ENCODE measurements at places on chromosomes 12 and 14. TPM values are rescaled to one million over a fixed set of nuclear protein-coding genes. Genes with fewer than 3 reads are reported as not detected.

GRCh38 chr12:92702754-92703679 lies at the start of gene PLEKHG7:
Gene PLEKHG7 (plus strand): TSS chr12:92702989. CDS start chr12:92706632, 3,643 bp downstream.
- no peak within 1 kb of the TSS for H3K4me3 ChIP-seq
- no peak within 1 kb of the TSS for H3K27ac ChIP-seq
- no peaks in the 10 kb centered on the region for H3K36me3 ChIP-seq
- DNase-seq: no peak
- H3K4me1 ChIP-seq: no peaks in the 10 kb centered on the region

DNA sequence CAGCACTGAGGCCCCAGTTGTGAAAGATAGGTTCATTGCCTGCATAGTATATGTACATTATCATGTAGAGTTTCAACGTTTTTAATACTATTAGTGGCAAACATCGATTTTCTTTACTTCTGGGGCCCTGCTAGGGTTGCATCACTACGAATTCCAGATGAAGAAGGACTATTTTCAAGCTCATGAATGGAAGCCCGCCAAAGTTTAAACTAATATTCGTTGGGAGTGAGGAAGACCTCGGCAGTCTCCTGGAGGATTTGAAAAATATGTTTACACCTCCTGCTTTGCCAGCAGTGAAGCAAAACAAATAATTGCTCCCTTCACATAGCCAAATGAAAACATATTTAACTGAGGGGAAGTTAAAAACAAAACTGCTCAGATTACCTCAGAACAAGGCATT lies 672.9 kb upstream of the NOVA1 start:
- H3K4me1 ChIP-seq: no peaks in the 10 kb centered on the region
- H3K27ac ChIP-seq: no peak overlapping the region
- H3K27me3 ChIP-seq: no peaks in the 10 kb centered on the region
- no peak for DNase-seq
- H3K36me3 ChIP-seq: no peaks in the 10 kb centered on the region
- no peak overlapping the region for H3K4me3 ChIP-seq

DNA sequence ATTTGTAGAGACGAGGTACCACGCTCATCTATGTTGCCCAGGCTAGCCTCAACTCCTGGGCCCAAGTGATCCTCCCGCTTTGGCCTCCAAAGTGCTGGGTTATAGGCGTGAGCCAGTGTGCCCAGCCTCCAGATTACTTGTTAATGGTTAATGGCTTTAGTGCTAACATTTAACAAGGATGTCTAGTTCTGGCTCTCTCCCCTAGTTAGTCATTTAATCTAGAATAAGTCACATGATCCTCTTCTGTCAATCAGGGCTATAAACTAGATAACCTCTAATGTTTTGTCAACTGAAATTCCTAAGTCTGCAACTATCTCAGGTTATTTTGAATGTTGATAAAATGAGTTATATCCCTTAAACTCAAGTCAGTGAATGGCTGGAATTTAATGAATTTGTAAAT lies 15.7 kb downstream of the ACTR6 start:
- no peak overlapping the region for H3K27ac ChIP-seq
- H3K4me3 ChIP-seq: no peak overlapping the region
- H3K36me3 ChIP-seq: peaks cover 37% of the 10 kb centered on the region
- no peaks in the 10 kb centered on the region for H3K27me3 ChIP-seq
- DNase-seq: no peak

DNA sequence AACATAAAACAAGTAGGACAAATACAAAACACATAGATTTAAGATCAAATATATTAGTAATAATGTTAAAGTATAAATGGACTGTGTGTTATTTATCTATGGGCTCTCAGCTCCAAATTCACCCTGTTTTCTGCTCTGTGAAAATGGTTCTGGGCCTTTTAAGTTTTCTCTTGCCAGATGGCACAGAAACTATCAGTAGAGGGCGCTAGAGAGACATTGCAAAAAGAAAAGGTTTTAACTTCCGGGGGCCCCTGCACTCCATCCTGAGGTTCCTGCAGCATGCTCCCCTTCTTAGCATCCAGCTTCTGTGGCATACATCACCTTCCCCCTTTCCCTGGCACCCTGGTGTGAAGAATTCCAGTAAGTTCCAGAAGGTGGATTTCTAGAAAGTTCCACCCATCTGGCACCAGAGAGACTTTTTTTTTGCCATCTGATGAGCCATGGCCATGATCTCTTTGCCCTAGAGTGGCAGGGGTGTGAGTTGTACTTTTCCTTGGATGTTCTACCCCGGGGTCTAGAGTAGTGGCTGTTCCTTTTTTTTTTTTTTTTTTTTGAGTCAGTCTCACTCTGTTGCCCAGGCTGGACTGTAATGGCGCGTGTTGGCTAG lies 29.3 kb downstream of the ZCRB1 start:
- no peaks in the 10 kb centered on the region for H3K27me3 ChIP-seq
- H3K27ac ChIP-seq: no peak overlapping the region
- H3K4me1 ChIP-seq: no peaks in the 10 kb centered on the region
- H3K4me3 ChIP-seq: no peak overlapping the region
- H3K36me3 ChIP-seq: peaks cover 4% of the 10 kb centered on the region

Gene KRT73
- not detected for total RNA-seq

Gene MTERF2
- 5.0 TPM for total RNA-seq

Gene AMIGO2
- total RNA-seq: 8.6 TPM

Gene ESRRB
- 0.11 TPM for total RNA-seq

Gene HSPB8
- total RNA-seq: 3.0 TPM

Gene JPH4
- total RNA-seq: 6.7 TPM

Gene ITPR2
- 14.8 TPM for total RNA-seq

Measured in H9 (cell line).